Transverse colon (tissue), 4 donors: ENCODE measurements at places on chromosomes 2 and 18.

DNA sequence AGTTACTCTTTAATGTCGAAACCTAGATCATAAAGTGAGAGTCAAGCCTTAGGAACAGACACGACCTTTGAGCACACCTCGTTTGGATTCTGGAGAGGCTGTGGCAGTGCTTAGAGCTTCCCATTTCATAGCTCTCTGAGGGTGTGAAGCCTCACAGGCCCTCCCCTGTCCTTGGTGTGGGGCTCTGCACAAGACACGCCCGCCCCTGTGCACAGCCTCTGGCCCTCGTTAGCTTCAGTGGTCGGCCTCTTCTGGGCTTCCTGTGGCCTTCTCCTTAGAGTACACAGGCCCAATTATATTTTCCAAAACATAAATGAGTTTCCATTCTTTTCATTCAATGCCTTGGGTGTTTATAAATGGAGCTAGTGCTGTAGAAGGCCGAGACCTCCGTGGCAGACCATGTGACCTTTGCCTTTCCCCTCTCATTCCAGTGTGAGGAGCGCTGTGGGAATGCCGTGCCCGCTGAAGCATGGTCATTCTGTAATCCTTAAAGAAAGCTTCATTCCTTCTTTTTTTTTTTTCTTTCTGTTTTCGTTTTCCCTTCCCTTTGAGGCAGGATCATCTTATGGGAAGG, 208.6 kb downstream of the DCDC2C start:
- DNase-seq = no peak

- no peak for DNase-seq
These were observed 134.3 kb downstream of the THADA start for GRCh38 chr2:43461453-43462073.

DNA sequence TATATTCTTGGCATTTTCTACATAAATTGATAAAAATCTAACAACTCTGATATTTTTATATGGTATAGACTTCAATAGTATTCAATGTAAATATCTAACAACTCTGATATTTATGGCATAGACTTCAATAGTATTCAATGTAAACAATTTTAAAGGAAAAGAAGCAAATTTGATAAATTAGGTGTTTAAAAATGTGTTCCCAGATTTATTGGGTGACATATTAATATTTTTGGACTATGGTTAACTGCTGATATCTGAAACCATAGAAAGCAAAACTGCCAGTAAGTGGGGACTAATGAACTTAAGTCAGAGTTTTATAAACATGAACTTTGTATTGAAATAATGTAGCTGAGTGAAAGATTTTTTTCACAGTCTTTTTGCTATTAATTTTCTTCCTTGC, 1576.0 kb upstream of the DDX18 start:
- DNase-seq = no peak

- no peak for DNase-seq
These were observed 12.0 kb upstream of the ZNF396 start for GRCh38 chr18:35389095-35389618.

GRCh38 chr2:85162746-85163301, 29.6 kb downstream of the TCF7L1 start:
- DNase-seq = no peak

DNA sequence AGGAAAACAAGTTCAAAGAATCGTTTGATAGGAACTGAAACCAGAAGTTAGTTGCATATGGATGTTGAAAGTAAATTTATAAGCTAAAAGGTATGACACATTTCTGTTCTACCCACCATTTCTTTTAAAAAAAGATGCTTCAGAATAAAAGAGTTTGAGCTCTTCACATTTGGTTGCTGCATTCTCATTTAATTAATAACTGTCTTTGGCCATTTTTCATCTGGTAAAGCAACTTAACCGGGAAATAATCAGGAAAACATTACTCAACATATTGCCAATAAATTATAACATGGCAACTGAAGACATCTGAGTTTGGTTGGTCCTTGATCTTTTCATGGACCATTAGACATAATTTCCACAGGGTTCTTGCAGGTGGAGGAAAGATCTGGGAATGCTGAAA, 180.2 kb upstream of the TWIST2 start:
- DNase-seq = no peak

- no peak for DNase-seq
These were observed 119.3 kb downstream of the GLI2 start for GRCh38 chr2:120854766-120855530.

DNA sequence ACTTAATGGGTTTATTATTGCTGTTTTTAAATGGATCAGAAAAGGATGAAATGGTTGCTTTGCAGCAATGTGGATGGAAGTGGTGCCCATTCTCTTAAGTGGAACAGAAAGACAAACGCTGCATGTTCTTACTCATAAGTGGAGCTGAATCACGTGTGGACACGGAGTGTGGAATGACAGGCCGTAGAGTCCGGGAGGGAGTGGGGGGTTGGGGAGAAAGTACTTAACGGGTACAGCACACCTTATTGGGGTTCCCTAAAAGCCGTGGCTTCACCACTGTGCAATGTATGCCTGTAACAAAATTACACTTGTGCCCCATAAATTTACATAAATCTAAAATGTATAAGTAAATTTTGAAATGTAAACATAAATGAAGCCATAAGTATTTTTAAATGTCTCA, 64.0 kb upstream of the CTDP1 start:
- no peak for DNase-seq

GRCh38 chr2:60529785-60530627, 23.4 kb downstream of the BCL11A start:
- peak; percentile 75 for DNase-seq

DNA sequence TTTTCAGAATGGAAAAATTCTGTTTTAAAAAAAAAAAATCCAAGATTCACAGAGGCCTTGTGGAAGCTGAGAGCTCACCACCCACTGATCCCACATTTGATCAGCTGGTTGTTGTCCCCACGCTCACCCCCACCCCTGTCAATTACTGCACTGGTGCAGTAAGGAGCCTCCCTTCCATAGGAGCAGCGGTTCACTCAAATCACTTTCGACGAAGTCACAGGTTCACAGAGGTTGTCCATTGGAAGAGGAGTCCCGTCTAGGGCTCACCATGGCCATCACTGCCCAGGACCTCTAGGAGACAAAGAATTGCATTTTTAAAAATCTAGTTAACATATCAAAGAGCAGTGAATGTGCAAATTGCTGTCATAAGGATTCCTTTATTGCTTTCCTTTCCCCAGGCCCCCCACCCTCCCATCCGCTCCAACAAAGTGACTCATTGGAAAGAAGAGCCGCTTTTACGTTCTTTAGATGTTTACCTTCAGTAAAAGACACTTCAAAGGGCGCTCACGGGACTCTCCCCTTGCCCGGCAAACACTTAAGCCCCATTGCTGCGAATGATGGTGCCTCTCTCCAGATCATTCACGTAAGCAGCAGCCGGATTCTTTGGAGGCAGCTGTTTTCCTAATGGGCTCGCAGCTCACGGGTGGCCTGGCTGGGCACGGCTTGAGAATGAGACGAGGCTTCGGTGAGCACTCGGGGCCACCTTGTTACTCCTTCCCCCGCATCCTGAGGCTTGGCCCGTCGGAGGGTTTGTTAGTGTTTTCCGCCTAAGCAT, 165.5 kb upstream of the SALL3 start:
- no peak for DNase-seq

GRCh38 chr18:12621742-12622306, 36.1 kb downstream of the SPIRE1 start:
- DNase-seq = no peak

GRCh38 chr2:224444021-224444420, 42.1 kb upstream of the FAM124B start:
- no peak for DNase-seq

DNA sequence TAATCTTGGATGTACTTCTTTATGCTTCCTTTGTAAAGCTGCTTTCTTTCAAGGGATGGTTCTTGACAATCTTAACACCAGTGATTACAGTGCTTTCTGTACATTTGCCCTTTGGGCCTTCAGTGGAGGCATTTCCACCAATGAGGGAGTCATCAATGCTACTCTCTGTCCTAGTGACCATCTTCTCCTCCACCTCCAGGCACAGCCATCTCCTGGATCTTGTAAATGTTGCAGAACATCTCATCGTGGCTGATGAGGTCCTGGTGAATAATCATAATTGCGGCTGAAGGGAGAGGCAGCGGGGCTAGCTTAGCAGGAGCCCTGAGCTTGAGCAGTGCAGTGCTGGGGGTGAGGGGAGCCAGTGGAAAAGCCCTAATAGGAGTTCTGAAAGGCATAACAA, 32.5 kb downstream of the IDH1 start:
- DNase-seq = no peak

GRCh38 chr2:101003278-101003775, 1.2 kb downstream of the RPL31 start:
- DNase-seq = no peak

- DNase-seq = no peak
These were observed 339.0 kb upstream of the LRRTM1 start for GRCh38 chr2:80643598-80643997.

DNA sequence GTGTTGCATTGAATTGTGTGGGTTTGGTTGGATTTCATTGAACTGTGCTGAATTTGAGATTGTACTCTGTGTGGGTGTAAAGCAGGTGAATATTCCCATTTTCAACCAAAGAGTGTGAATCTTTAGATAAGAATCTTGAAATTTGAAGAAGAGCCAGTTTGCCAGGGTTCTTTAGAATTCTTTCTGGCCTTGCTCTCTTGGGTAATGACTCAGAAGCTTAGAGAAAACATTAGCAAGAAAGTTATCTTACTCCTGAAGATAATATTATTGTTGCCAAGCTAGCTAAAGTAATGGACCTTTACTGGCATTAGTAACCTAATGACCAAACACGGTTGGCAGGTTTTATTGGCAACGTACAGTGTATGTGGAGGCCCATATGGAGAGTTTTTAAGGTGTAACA, 46.4 kb upstream of the SIX3 start:
- no peak for DNase-seq

DNA sequence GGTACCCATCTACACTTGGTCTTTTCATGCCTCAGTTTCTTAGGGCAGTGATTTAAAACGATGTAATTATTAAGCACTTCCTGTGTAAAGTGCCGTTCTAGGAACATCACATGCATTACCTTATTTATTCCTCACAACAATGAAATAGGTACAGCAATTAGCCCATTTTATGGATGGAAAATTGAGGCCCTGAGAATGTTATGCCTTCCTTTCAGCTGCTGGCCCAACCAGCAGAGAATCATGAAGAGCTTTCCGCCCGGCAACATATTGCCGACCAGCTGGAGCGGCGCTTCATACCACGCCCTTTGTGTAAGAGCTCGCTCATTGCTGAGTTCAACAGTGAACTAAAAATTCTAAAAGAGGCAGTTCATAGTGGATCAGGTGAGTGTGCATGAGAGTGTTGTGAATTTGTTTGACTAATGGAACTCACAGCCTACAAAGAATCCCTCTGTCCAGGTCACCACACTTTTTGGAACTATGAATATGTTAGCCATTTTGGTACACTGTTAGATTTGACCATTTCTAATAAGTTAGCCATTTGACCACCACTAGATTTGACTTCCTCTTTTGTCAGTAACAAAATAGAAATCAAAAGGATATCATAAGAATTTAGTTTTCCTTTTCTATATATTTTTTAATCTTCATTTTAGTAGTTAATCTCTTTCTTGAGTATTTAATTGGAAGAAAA, 25.6 kb upstream of the RPE start:
- DNase-seq = no peak

- DNase-seq = no peak
These were observed 17.6 kb downstream of the LCLAT1 start for GRCh38 chr2:30464544-30465170.

DNA sequence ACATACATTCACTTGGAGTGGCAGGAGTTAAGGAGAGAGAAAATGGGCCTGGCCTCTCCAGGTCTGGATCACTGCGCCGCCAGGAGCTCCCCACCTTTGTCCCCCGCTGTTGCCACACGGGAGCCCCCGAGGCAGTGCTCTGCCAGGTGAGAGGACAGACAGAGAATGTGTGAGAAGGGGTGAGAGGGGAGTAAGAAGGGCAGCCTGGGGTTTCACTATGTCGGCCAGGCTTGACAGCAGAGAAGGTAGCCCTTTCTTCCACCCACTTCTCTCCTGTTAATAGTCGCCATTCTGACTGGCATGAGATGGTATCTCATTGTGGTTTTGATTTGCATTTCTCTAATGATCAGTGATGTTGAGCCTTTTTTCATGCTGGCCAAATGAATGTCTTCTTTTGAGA, 26.2 kb upstream of the ARHGEF4 start:
- no peak for DNase-seq

DNA sequence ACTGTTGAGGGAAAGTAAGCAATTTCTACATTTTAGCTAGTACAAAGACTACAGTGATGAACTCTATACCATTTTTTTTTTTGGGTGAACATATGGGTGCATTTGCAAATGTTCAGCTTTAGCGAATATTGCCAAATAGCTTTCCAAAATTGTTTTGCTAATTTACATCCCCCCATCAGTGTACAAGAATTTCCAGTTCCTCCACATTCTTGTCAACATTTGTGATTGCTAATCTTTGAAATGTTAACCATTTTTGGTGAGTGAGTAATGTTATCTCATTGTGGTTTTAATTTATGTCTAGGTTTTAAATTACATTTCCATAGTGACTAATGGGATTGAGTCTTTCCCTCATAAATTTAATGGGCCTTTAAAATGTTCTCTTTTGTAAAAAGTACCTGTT, 16.4 kb upstream of the CNRIP1 start:
- no peak for DNase-seq
